ENCODE measurements at places on chromosomes 5 and 9. TPM values are rescaled to one million over a fixed set of nuclear protein-coding genes. Genes with fewer than 3 reads are reported as not detected.

DNA sequence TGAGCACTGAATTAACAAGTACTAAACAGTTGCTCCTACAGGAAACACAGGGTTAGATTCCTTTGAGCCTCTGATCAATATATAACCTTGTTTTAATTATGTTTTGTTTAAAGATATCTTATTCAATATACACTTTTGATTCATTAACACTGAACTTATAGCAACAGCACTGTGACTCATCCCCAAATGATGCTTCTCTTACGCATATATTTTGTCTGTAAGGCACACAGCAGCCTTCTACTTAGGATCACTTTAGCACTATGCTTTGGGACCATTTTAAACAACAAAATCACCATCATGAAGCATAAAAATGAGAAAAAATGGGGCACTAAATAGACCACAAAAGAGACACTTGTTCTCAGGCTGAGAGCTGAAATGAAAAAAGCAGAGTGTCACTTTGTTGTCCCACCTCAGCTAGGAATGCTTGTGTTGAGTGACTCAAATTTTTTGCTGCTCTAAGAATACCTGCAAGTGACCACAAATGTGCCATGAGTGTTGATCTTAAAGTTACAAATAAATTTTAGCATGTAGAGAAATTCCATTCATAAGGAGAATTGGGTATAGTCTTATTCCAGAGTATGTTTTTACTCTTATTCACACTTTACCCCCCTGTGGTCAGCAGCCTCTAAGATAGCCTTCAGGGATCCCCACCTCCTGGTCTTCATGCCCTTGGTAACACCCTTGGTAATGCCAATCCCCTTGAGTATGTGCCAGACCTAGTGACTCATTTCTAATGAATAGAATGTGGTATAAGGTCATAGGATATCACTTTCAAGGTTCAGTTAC is 252.7 kb upstream of the IL12B start:
- no peak for DNase-seq
- no peaks in the 10 kb centered on the region for H3K36me3 ChIP-seq
- H3K4me1 ChIP-seq: no peaks in the 10 kb centered on the region
- H3K4me3 ChIP-seq: no peak overlapping the region

- no peak for DNase-seq
- no peaks in the 10 kb centered on the region for H3K4me1 ChIP-seq
- H3K27me3 ChIP-seq: no peaks in the 10 kb centered on the region
- no peaks in the 10 kb centered on the region for H3K36me3 ChIP-seq
- H3K4me3 ChIP-seq: no peak overlapping the region
These were observed 28.5 kb upstream of the IFNK start for GRCh38 chr9:27495480-27496134.

- no peaks in the 10 kb centered on the region for H3K36me3 ChIP-seq
- H3K27me3 ChIP-seq: no peaks in the 10 kb centered on the region
- no peak overlapping the region for H3K4me3 ChIP-seq
- H3K27ac ChIP-seq: no peak overlapping the region
These were observed 276.0 kb upstream of the DAP start for GRCh38 chr5:11037080-11037479.

Gene SLCO4C1
- total RNA-seq: 1.1 TPM

- peaks cover 54% of the 10 kb centered on the region for H3K4me1 ChIP-seq
- DNase-seq: no peak
- H3K36me3 ChIP-seq: no peaks in the 10 kb centered on the region
- no peaks in the 10 kb centered on the region for H3K27me3 ChIP-seq
- peak overlapping the region; percentile 95 for H3K27ac ChIP-seq
- H3K4me3 ChIP-seq: peak overlapping the region; percentile 84
These were observed 1.3 kb upstream of the SMC5 start for GRCh38 chr9:70257502-70257901.

Gene MEGF10
- total RNA-seq: 0.04 TPM

DNA sequence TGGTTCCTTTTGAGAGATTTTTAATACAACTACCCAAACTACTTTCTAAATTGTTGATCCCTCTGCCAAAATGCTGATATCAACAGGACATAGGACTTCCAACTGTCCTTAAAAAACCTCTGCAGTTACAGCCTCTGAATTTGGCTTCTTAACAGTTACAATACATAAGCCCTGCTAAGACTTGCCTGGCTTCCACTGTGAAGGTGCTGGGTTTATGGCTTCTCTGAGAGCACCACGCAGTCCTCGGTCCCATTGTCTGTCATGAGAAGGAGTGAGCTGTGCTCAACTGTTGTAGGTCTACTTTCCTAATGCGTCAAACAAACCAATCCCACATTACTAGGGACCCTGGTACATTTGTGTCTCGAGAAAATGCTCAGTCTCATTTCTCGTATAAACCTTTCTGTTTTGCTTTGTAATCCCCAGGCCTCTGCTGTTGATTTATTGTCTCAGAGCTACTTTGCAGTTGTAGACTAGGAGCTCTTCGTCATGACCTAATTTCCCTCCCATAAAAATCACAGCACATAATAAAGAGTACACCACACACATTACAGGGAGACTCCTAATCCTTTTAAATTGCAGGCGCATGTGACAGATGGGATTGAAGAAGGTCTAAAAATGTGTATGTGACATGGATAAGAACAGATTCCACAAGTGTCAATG is 274.9 kb downstream of the NR3C1 start:
- no peak for DNase-seq
- H3K4me1 ChIP-seq: no peaks in the 10 kb centered on the region
- no peaks in the 10 kb centered on the region for H3K36me3 ChIP-seq
- H3K27ac ChIP-seq: no peak overlapping the region
